ENCODE measurements at places on chromosomes 5 and 9.

GRCh38 chr5:164256351-164256750 is 750.9 kb downstream of the MAT2B start:
- DNase-seq = no peak

GRCh38 chr5:140295414-140295813 is 7.5 kb downstream of the PFDN1 start:
- DNase-seq = no peak

DNA sequence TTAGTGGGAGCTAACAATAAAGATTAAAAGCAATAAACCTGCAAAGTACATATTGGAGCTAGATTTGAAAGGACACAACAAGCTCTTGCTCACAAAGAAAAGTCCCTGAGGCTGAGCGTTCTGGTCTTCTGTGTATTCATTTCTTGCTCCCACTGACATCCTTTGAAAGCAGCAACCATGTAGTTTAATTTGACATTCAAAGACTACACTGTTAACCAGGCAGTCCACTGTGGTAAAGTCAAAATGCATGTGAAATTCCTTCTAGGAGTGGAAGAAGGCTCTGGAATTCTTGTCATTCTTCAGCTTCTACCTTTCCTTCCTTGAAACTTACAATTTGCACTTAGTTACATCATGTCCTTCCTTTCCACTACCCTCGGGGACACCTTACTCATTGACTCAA is 480.7 kb downstream of the CSNK1G3 start:
- no peak for DNase-seq

DNA sequence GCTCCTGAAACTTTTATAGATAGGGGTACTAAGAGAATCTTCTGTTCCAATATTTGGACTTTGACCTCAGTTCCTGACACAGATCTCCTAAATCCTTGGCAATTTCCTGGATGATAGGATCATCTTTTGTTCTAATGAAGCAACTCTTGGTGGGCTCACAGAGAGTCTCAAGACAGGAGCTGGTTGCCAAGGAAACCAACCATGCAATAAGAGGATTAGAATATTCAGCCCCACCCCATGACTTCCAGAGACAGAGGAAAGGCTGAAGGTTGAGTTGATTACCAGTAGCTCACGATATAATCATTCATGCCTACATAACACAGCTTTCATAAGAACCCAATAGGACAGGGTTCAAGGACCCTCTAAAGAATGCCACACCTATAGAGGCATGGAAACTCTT is 2050.2 kb upstream of the CDH6 start:
- DNase-seq = no peak

DNA sequence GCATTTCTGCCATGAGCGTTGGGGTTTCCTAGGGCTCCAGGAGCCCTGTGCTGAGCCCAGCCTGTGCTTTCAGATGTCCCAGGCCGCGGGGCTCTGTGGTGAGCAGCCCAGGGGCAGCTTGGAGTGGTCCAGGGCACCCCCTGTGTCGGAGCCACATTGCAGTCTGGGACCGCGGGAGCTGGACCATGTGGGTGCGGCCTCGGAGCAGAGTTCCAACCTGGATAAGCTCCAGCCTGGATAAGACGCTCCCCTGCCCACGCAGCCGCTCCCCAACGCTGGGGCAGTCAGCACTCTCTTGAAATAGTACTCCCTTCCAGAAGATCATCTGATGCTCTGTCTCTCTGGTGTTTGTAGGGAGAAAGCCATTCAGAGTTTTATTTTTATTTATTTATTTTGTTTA is 111.1 kb downstream of the WNK2 start:
- DNase-seq = no peak

DNA sequence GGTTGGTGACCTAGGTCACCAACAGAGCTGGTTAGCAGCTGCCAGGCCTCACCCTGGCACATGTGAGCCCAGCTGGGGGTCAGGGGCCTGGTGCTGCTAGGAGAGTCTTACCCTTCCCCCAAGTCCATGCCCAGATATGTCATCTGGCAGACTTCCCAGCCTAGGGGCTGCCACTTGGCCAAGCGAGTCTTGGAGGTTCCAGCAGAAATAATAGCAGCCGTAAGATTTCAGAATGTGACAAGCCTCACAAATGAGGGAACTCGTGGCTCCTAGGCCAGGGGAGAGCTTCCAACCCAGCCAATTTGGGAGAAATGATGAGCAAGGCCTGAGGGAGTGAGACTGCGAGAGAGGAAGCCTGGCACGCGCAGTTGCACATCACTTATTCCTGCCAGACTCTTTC is 11.1 kb downstream of the URM1 start:
- DNase-seq = no peak

DNA sequence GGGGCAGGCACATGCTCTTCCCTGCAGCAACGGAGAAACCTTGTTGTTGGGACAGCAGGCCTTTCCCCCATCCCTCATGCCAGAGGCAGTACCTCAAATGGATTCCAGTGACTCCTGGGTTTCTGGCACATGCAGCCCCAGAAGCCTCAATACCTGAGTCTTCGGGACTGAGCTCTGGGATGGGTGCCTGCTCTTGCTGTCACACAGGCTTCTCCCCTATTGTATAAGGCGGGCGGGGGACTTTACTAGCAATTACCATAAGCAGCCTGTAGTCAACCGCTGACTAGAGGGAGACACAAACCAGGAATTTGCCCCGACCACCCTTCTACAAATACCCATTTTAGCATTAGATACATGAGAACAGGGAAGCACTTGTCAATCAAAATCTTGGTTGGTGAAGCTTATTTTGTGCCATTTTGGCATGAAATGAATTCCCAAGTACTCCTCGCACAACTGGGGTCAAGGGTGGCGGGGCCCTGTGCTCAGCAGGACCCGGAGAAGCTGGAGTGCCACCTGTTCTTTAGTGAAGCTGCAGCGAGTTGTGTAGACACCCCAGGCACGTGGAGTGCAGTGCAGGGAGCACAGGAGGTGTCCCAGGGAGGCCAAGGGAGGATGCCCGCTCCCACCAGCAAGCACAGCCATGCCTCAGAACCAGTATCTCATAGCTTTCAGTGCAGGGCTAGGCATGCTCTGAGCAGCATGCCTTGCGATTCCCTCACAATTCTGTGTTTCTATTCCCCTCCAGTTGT is 21.2 kb downstream of the S1PR3 start:
- no peak for DNase-seq

DNA sequence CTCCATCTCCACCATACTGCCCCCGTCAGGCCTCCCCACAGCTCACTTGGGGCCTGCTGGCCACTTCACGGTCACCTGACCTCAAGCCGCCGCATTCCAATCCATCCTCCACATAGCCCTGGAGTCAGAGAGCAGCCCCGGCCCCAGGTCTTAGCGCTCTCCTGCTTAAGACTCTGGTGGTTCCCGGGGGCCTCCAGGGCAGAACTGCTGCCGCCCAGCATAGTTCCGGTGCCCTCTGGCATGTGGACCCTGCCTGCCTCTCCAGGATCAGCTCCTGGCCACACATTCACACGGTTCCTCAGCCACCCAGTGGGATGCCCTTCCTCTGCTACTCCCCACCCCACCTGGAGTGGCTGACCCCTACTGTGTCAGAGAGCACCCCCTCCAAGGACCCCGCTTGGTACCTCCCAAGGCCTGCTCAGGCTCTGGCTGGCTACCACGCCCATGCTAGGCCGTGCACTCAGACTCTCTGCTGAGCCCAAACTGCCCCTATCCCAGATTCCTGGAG is 8.7 kb downstream of the PHYKPL start:
- DNase-seq = no peak

- no peak for DNase-seq
These were observed 5.3 kb downstream of the SSNA1 start for GRCh38 chr9:137193771-137194170.

GRCh38 chr5:1278656-1279442 is 16.0 kb downstream of the TERT start:
- DNase-seq = no peak

GRCh38 chr5:142835540-142835939 is 65.4 kb downstream of the ARHGAP26 start:
- DNase-seq = no peak

DNA sequence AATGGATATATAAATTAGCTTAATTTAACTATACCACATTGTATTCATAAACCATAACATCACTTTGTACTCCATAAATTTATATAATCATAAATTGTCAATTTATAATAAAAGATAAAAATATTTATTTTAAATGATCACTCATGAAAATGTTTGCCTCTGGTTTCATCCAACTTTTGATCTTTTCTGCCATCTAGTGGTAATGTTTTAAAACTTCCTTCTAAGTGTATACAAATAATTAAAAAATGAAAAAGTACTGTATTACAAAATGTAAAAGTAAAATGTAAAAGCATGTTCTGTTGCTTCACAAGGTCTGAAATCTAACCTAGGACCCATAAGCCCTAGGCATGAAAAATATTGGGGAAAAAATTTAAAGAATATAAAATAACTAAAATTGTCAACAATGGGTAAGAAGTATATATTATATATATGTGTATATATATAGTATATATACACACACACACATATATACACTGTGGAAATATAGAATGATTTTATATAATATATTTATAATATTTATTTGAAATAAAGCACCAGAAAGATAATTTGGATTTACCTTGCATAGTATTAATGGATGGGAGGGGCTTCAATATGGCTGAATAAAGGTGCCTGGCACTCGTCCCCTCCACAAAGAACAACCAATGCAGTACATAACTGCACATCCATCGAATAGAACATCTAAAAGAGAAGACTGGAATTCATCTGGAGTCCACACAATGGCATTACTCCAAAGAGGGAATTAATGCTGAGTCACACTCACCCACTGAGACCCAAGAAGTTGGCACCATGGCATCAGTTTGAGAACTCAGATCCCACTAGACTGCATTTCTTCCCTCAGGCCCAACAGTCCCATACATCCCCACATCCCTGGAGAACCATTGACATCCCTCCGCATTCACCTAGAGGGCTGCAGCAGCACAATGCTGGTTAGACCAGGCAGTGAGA is 32.5 kb downstream of the ANXA1 start:
- DNase-seq = peak; percentile 56

DNA sequence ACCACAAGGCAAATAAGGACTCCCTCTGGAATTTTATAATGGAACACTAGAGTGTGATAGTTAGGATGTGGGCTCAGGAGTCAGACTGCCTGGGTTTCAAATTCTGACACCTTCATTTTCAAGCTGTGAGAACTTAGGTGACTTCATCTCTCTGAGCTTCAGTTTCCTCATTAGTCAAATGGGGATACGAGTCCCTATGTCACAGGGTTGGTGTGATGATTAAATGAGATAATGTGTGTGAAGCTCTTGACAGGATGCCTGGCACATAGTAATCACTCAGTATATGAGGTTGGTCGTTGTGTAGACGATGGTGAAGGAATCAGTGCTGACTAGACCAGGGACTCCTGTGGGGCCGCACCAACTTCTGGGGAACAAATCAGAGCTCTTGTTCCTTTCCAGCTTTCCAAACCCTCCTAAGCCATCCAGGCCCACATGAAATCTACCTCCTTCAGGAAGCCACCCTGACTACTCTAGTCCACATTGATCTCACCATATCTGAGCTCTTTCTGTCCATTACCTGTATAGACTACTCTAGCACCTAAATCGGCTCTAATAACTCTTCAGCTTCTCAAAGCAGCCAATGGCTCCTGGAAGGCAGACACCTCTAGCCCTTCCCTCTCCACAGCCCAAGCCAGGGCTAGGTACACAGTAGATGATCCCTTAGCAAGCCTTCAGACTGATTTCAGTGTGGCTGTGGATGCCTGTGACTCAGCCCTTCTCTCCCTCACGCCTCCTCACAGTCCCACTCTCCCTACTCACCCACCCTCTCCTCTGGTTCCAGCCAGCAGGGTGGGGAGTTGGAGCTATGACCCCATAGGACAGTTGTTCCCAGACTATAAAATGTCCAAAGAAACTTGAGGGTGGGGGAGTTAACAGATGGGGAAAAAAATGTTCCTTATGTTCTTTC is 2.5 kb upstream of the TCF7 start:
- peak; percentile 88 for DNase-seq

DNA sequence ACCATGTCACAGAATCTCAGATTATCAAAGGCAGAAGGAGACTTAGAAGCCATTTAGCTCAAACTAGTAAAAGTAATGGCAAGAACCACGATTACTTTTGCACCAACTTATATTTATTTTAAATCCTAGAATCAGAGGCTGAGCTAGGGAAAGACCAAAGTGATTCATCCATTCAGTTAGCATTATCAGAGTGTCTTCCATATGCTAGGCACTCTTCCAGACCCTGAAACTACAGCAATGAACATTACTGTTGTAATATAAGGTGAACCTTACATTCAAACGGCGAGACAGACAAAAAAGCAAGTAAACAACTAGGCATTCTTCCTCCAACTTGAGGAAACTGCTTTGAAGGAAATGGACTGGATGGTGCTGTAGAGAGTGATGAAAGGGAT is 7.9 kb downstream of the PDE6A start:
- DNase-seq = no peak

DNA sequence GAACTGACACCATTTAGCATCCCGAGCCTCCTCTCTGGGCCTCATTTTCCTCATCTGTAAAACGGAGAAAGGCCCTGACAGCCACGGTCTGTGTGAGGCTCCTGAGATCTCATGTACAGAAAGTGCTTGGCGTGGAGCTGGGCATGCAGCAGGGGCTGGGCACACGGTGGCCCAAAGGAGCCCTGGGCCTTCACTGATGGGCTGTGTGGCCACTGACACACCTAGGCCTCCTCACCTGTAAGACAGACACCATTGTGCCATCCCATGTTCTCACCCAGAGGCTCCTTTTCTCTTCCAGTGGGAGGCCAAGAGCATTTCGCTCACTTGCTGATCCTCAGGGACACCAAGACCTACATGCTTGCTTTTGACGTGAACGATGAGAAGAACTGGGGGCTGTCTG is 1.6 kb downstream of the ORM1 start:
- no peak for DNase-seq

DNA sequence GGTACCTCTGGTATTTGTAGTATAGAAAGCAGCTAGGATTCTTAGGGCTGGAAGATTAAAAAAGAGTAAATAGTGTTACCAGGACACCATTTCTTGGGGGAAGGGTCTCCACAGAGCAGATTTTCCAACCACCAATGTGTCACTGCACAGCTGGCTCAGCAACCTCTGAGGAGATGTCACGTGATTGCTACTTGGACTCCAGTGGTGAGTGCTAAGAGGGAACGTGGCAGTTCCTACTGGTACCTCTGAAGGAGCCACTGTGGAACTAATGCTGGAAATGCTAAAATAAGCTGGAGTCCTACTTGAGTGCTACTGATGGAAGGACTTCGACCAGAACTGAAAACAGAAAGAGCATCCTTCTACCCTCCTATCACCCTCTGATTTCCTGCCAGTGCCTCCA is 36.1 kb upstream of the SPDL1 start:
- no peak for DNase-seq

- DNase-seq = no peak
These were observed 227.3 kb downstream of the NMUR2 start for GRCh38 chr5:152177626-152178349.

DNA sequence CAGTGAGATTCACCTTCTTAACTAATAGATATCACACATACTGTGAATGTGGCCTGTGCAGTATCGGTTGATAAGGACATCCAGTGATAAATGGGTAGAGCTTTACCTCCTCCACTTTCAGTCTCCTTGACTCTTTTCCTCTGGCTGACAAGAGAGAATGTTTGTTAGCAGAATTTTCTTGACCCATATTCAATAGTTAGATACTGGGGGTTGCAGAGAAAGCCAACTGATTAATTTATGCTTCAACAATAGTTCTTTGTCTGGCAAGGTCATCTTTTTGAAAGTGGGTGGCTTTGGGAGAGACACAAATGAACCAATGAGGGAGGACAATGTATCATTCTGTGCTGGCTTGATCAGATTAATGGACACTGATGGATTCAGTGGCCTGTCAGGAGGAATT is 30.3 kb downstream of the TTC23L start:
- DNase-seq = no peak

GRCh38 chr5:134177369-134178095 is 782 bp upstream of the SKP1 start:
- DNase-seq = no peak

Data from activated CD4-positive, alpha-beta T cell treated with anti-CD3 and anti-CD28 coated beads, Interleukin-2, Interleukin-6, amounts not matched to agents 100 ng/mL and 50 ng/mL, durations not matched to agents 16 hours and 8 hours (primary cell).